ENCODE measurements at places on chromosomes 5 and 9. TPM values are rescaled to one million over a fixed set of nuclear protein-coding genes. Genes with fewer than 3 reads are reported as not detected.

Gene KCNN2
- 0.25 TPM for total RNA-seq

Gene FABP6
- total RNA-seq = not detected

Gene SH3GL2
- total RNA-seq = not detected

Gene ACOT12
- total RNA-seq = not detected

Gene ZNF483
- total RNA-seq = 1.3 TPM

Gene PDLIM7
- 55.5 TPM for total RNA-seq

Gene GALNT10
- 35.0 TPM for total RNA-seq

Gene TMC1
- total RNA-seq = 0.93 TPM

Gene PRLR
- total RNA-seq = under 0.01 TPM

Gene JAKMIP2
- 0.92 TPM for total RNA-seq

Gene RGMB
- total RNA-seq = 30.3 TPM

Gene CRAT
- 46.9 TPM for total RNA-seq

Gene ARHGEF39
- 0.44 TPM for total RNA-seq

Gene RASGEF1C
- not detected for total RNA-seq

Measured in aortic smooth muscle cell (primary cell).